ENCODE measurements at places on chromosomes 6 and 20.

GRCh38 chr6:21005816-21006570, 471.7 kb downstream of the CDKAL1 start:
- H3K4me3 ChIP-seq: no peak overlapping the region
- H3K27ac ChIP-seq: no peak overlapping the region
- peaks cover 5% of the 10 kb centered on the region for H3K36me3 ChIP-seq
- no peaks in the 10 kb centered on the region for H3K27me3 ChIP-seq

- H3K27ac ChIP-seq: peak overlapping the region; percentile 61
- H3K27me3 ChIP-seq: no peaks in the 10 kb centered on the region
- peaks cover 94% of the 10 kb centered on the region for H3K36me3 ChIP-seq
- DNase-seq: no peak
Measured at GRCh38 chr6:33692760-33693158, 18.7 kb downstream of the UQCC2 start.

DNA sequence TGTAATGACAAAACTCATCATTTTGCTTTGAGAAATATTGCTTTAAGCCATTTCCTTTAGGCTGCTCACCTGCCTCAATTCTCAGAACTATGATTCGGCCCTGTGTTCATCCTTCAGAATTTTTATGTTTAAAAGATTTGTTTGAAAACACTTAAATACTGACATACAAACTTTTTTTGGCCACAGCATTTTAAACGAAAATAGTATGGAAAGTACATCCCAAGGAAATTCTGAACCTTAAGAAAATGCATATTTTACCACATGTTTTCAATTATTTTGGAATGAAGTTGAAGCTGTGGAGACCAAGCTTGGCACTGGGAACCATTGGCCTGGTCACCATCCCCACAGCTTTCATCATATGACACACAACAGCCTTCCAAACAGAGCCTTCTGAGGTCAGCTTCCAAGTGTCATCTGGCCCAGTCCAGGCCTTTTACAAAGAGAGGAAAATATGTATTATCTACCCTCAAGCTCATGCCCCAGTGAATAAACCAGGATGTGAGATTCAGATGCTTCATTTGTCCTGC, 83.3 kb downstream of the SOD2 start:
- no peaks in the 10 kb centered on the region for H3K27me3 ChIP-seq
- H3K27ac ChIP-seq: no peak overlapping the region
- no peaks in the 10 kb centered on the region for H3K36me3 ChIP-seq

GRCh38 chr20:19370076-19371075, 157.9 kb downstream of the SLC24A3 start:
- DNase-seq: no peak
- no peaks in the 10 kb centered on the region for H3K36me3 ChIP-seq
- peaks cover 6% of the 10 kb centered on the region for H3K4me1 ChIP-seq
- no peaks in the 10 kb centered on the region for H3K27me3 ChIP-seq
- H3K4me3 ChIP-seq: no peak overlapping the region
- no peak overlapping the region for H3K27ac ChIP-seq

DNA sequence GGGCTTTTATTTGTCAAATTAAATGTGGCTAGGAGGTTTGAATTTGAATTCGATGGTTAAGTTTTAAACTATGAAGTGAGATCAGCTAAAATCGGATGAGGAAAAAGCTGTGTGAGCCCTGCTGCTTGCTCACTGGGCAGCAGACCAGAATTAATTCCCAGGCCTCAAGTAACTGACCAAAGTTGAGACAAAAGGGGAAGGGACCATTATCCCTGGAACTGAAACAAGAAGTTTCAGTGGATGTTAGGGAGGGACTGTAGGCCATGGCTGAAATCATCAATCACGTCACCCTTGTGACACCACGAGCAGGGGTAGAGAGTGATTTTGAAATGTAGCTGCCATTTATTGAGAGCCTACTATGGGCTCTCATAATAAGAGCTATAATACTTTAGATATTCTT, 7.0 kb upstream of the PRSS35 start:
- DNase-seq: no peak
- no peaks in the 10 kb centered on the region for H3K27me3 ChIP-seq

Measured in esophagus squamous epithelium (tissue), 5 donors.